ENCODE measurements at places on chromosomes 6 and 20. TPM values are rescaled to one million over a fixed set of nuclear protein-coding genes. Genes with fewer than 3 reads are reported as not detected.

DNA sequence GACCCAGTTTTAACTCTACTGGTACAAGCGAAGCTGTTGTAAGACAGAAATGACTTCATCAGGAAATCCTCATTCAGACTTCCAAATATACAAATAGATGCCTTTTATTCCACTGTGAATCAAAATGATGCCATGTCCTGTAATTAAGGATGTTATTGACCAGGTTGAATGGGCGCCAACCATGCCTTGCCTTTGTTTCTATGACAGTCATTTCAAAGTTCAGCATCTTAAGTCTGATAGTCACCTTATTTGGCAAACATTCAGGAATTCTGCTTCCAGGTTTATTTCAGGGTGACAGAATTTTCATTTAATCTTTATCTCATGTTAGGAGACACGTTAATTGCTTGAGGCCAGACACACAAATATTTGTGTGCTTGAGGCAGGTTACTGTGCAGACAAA lies 592.8 kb upstream of the JAG1 start:
- no peak for DNase-seq

DNA sequence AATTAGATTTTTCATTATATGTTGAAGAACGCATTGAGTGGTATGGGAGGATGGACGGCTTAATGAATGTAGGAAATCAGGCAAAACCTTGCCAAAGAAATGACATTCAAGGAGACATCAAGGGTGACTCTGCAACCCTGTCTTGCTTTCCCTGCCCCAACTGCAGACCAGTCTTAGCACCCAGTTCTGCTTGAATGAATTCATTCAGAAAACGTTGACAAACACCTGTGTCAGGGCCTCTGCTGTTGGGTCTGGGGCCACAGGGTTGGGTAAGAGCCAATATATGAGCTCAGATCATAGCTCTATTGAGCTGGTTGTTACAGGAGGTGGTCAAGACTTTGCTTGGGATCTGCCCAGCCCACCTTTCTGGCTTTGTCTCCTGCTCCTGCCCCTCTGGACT lies 7.7 kb upstream of the ASXL1 start:
- DNase-seq: no peak

DNA sequence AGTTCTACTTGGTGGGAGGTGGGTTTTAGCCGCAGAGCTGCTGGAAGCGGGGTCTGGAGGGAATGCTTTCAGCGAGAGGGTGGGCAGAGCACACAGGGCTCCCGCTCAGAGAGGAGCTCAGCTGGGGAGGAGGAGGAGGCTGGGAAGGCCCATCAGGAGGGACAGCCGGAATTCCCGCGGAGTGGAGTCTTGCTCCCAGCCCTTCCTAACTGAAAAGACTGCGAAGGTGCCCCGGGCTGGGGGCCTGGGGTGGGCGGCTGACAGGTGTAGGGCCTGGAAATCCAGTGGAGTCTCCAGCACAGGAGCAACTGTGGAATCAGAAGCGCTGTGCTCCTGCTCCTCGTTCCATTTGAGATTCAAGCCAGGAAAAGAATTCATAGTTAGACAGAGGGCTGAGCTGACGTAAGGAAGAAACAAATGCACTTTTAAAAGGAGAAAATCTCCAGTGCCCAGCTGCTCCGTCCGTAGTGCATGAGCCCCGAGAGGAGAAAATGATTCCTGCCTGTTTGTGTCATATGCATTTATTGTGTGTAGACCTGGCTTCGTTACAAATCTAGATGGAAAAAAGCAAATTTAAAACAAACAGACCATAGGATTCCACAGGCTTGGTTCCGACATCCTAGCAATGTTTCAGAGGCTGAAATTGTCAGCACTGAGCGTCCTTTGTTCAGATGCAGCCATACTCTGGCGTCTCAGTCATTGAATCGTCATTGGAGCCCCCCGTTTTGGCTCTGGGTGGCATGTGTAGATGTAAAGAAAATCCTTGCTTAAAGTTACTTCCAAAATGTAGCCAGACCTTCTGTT lies 197.7 kb downstream of the SMOC2 start:
- no peak for DNase-seq

- peak; percentile 37 for DNase-seq
Measured at GRCh38 chr6:157962601-157963302, 18.9 kb upstream of the SYNJ2 start.

Gene BTN1A1
- total RNA-seq: not detected

Gene ADAM33
- not detected for total RNA-seq

Measured in activated CD8-positive, alpha-beta T cell treated with anti-CD3 and anti-CD28 coated beads, Interleukin-2, amount 10 ng/mL, durations not matched to agents 7 days and 5 days (primary cell).